A673 (cell line): ENCODE measurements at places on chromosomes 6 and 20. TPM values are rescaled to one million over a fixed set of nuclear protein-coding genes. Genes with fewer than 3 reads are reported as not detected.

GRCh38 chr6:71412559-71413140 is 124.0 kb downstream of the OGFRL1 start:
- no peak overlapping the region for H3K4me3 ChIP-seq
- no peaks in the 10 kb centered on the region for H3K27me3 ChIP-seq
- peaks cover 5% of the 10 kb centered on the region for H3K4me1 ChIP-seq

DNA sequence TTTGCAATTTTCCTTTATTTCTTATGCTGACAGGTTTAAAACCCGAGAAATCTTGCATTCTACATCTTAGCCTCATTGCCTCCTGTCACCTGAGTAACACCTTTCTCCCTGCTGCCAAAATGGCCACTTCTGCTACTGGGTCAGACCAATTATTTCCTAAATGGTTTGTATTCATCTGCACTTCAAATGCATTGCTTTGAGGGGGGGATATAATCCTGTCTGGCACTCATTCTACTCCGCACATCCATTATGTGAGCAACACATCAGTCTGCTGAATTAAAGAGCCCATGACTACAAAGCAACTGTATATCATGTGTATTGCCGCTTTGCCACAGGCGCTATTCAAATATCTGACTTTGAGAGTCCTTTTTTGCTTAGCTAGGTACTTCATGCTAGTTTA is 141.6 kb upstream of the TSHZ2 start:
- no peaks in the 10 kb centered on the region for H3K27me3 ChIP-seq
- no peaks in the 10 kb centered on the region for H3K4me1 ChIP-seq
- no peak for DNase-seq
- H3K36me3 ChIP-seq = no peaks in the 10 kb centered on the region

GRCh38 chr6:15526212-15526701 is 136.6 kb downstream of the DTNBP1 start:
- no peak overlapping the region for H3K4me3 ChIP-seq
- DNase-seq = no peak
- H3K27ac ChIP-seq = no peak overlapping the region
- H3K4me1 ChIP-seq = peaks cover 10% of the 10 kb centered on the region

MAS1 gene
- total RNA-seq = not detected in 2 replicates

- H3K27ac ChIP-seq = peak within 1 kb of the TSS; percentile 84
- no peaks in the 10 kb centered on the region for H3K36me3 ChIP-seq
- H3K27me3 ChIP-seq = no peaks in the 10 kb centered on the region
- H3K4me1 ChIP-seq = peaks cover 1% of the 10 kb centered on the region
These were observed at the start of gene DNAAF9 for GRCh38 chr20:3407040-3407770. Gene DNAAF9 (minus strand): TSS chr20:3407669. CDS start chr20:3407557, 112 bp downstream.

DNA sequence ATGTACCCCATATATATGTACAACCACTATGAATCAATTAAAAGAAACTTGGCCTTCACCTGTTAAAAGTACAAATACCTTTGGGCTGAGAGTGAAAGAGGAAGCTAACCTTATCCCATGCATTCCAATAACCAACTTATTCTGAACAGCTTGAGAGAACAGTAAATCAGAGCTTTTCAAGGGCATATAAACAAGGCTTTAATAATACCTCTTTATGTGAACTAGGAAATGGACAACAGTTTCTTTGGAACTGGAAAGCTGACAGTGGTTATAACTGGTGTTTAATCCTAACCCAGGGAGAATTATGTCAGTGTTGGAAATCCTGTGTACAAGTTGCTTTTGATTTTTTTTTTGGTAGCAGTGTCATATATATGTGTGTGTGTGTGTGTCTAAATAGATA is 170.5 kb downstream of the TFAP2B start:
- no peak for DNase-seq
- no peaks in the 10 kb centered on the region for H3K36me3 ChIP-seq
- H3K4me3 ChIP-seq = no peak overlapping the region
- H3K4me1 ChIP-seq = peaks cover 7% of the 10 kb centered on the region
- H3K27me3 ChIP-seq = no peaks in the 10 kb centered on the region
- H3K27ac ChIP-seq = no peak overlapping the region

NMBR gene
- total RNA-seq = not detected in 2 replicates

GRCh38 chr6:148776321-148777308 is 29.8 kb downstream of the UST start:
- H3K36me3 ChIP-seq = no peaks in the 10 kb centered on the region
- H3K4me1 ChIP-seq = no peaks in the 10 kb centered on the region
- no peaks in the 10 kb centered on the region for H3K27me3 ChIP-seq

- H3K4me1 ChIP-seq = no peaks in the 10 kb centered on the region
- H3K27ac ChIP-seq = no peak overlapping the region
- H3K4me3 ChIP-seq = no peak overlapping the region
- no peaks in the 10 kb centered on the region for H3K27me3 ChIP-seq
- DNase-seq = no peak
These were observed 313.2 kb downstream of the TFAP2A start for GRCh38 chr6:10101551-10102252.

DNA sequence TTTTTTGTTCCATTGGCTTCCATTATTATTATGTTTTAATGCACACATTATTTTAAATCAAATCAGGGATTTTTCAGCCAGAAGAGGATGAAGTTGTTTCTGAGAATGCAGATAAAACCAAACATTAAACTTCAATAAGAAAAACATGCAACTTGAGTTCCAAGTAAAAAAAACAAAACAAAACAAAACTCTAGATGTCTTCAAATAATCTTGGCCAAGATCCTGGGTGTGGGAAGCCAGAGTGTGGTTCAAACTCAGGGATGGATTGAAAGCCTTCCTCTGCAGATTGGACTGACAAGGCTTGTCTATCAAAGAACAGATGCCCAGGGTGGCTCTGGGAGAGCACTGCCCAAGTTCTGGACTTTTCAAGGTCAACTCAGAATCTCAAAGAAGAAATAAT is 134.1 kb downstream of the LCA5 start:
- H3K4me1 ChIP-seq = no peaks in the 10 kb centered on the region
- no peak for DNase-seq
- no peak overlapping the region for H3K27ac ChIP-seq
- no peak overlapping the region for H3K4me3 ChIP-seq
- H3K36me3 ChIP-seq = no peaks in the 10 kb centered on the region
